ENCODE measurements at places on chromosomes 1 and 21.

- DNase-seq: no peak
Observed at GRCh38 chr1:197210426-197210825, 57.6 kb upstream of the CRB1 start.

DNA sequence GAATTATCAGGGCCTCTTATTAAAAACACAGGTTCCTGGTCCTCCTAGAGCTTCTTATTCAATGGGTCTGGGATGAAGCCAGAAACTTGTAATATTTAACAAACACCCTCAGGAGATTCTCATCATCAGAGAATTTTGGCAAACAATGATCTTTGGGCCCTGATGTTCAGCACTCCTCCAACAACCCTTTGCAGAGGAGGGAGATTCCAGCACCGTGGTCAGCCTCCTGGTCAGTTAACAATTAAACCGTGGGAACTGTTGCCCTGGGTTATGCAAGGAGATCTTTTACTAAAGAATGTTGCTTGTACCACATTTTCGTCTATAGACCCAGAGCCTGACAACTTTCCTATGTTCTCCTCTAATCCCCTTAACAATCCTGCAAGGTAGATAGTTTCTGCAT is 294.4 kb downstream of the PLPP3 start:
- DNase-seq: no peak

GRCh38 chr21:26637201-26637745 is 64.2 kb upstream of the CYYR1 start:
- DNase-seq: no peak

DNA sequence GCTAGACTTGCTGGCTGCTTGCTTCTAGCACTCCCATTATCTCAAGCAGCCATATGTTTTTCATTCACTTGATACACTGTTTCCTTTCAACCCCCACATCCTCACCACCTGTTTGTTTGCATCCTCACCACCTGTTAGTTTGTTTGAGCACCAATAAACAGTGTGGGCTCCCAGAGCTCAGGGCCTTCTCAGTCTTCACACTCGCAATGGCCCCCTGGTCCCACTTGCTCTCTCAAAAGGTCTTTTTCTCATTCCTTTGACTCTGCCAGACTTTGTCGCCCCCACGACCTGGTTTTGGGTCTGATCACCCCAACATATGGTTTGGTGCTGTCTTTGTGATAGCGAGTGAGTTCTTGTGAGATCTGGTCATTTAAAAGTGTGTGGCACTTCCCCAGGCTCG is 6.2 kb upstream of the PADI4 start:
- DNase-seq: no peak

GRCh38 chr1:37020653-37021277 is 13.6 kb downstream of the GRIK3 start:
- no peak for DNase-seq

- no peak for DNase-seq
Observed at GRCh38 chr1:235404190-235404589, 37.0 kb downstream of the TBCE start.

Data from stimulated activated CD4-positive, alpha-beta T cell treated with anti-CD3 and anti-CD28 coated beads, Interleukin-4, amount 100 ng/mL, for 4 hours (primary cell).